NCI-H2029 (cell line): ENCODE measurements at places on chromosomes 3 and 15.

DNA sequence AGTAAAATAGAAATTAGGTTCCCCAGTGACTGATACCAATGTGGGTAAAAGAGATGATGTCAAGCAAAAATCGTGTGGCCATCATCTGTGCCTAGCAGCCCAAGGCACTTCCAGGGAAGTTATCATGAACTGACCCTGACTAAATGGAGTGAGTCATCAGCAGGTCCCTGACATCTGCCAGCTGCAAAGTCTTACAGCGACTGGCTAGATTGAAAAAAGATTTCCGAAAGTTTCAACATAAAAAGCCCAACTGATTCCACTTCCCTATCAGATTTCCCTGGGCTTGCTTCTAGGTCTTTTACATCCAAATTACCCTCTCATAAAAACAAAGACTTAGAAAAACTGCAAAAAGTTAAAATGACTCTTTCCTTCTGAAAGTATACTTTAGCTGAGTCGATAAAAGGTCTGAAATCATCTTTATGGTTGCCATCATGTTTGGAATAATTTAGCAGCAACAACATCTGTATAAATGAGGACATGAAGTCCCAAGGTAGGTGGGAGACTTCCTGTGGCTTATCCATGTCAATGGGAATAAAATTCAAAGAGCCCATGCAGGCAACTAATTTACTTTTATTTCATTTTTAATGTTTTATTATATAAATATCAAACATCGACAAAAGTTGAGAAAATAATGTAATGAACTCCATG lies 342.8 kb downstream of the ERC2 start:
- no peak for DNase-seq

GRCh38 chr3:134077649-134078161 lies 48.0 kb upstream of the SLCO2A1 start:
- DNase-seq, result no peak

DNA sequence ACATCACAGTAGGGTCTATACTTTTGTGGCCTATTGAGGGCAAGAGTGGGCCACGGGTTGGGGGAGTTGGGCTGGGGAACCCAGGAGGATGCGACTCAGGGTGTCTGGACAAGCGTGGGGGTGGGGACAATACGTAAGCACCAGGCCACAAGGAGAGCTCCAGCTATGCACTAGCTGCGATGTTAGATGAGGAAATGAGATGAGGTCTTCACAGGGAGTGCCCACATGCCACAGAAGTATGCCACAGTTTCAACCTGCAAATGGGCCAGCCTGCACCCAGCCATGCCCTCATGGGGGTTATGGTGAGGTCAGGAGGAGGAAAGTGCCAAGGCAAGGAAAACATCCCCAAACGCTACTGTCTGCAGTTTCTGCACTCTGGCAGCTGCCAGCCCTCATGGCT lies 30.5 kb downstream of the CACNA2D2 start:
- no peak for DNase-seq

DNA sequence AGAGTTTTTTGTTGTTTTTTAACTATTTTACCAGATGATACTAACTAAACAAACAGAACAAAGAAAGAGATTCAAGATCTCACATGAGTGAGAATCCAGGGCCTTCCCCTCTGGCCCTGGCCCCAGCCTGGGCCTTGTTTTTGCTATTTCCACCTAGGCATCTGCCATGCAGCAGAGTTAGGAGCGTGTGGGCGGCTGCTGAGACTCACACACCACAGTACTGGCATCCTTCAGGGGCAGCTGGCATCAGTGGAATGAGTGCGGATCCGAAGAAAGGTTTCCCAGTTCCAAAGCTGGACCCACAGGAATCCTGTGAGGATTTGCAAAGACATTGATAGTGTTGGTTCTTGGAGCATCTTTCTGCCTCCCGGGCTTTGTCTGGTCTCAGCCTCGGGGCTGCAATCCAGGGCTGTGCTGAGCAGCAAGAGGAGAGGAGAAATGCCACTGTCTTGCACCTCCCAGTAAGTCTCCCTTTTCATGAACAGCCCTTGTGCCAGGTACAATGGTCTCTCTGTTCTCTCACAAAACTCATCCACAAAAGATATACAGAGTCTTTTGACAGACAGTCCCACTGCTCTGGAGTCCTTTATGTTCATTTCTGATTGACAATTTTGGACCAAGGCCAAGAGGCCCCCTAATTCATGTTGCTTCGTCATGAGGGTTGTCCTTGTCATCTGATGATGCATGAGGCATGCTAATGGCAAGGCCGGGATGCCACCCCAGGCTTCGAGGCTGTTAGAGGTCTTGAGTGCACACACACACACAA lies 46.6 kb downstream of the APH1B start:
- DNase-seq, result no peak

DNA sequence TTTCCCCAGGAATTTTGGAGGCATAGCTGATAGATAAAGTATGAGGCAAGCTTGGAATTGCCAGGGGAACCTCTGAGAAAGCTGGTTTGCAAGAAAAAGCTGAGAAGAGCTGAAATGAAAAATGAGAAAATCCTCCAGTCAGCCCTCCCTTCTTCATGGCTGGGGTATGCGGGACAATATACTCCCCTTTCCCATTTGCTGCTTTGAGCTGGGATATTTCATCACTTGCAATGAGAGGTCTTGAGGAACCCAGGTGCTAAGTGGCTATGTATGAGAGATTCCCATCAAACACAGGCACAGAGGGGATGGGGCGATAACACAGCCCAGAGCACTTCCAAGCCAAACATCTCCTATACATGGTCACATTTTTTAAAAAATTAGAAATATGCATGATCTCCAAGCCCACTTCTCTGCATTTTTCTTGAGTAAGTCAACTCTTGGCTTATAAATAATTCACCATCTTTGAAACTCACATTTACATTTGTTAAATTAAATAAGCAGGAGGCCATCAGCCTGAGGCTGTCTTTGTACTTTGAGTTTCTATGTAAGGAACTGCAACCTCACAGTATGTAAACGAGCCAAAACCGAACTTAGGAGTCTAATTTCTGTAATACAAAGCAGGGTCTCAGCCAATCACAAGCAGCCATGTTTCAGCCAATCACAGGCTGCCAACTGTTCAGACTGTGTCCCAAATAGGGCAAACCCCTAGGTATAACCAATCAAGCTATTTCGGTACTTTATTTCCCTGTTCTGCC lies 983.6 kb upstream of the NR2F2 start:
- DNase-seq, result no peak

GRCh38 chr3:18307529-18307928 lies 117.6 kb downstream of the SATB1 start:
- no peak for DNase-seq

DNA sequence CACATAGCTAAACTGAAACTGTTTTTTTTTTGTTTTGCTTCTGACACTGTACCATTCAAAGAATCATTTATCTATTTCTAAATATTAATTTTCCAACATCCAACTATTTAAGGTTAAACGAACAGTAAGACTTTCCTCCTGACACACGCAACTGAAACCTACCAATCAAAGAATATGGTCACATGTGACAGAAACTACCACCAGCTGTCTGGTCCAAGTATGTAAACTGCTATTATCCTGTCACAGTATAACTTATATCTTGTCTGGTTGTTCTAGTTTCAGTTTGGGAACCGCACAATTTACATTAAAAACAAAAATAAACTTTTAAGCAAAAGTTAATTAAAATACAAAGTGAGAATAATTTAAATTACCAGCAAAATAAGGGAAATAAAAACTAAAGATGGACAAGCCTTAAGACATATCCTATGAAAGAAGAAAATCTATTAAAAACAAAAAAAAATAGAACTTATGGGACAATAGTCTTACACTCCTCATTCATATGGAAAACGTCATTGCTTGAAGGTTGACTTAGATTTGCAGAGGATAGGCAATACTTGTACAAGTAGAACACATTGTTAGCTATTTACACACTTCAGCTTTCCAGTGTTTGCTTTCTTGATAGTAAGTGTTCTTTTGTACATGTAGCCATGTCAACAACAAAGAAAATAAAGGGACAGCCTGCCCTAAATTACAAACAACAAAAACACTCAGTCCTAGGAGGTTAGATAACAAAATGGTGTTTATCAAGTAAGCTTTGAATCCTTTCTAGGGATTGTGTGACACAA lies 26.8 kb upstream of the CHRM5 start:
- DNase-seq, result peak; percentile 49

DNA sequence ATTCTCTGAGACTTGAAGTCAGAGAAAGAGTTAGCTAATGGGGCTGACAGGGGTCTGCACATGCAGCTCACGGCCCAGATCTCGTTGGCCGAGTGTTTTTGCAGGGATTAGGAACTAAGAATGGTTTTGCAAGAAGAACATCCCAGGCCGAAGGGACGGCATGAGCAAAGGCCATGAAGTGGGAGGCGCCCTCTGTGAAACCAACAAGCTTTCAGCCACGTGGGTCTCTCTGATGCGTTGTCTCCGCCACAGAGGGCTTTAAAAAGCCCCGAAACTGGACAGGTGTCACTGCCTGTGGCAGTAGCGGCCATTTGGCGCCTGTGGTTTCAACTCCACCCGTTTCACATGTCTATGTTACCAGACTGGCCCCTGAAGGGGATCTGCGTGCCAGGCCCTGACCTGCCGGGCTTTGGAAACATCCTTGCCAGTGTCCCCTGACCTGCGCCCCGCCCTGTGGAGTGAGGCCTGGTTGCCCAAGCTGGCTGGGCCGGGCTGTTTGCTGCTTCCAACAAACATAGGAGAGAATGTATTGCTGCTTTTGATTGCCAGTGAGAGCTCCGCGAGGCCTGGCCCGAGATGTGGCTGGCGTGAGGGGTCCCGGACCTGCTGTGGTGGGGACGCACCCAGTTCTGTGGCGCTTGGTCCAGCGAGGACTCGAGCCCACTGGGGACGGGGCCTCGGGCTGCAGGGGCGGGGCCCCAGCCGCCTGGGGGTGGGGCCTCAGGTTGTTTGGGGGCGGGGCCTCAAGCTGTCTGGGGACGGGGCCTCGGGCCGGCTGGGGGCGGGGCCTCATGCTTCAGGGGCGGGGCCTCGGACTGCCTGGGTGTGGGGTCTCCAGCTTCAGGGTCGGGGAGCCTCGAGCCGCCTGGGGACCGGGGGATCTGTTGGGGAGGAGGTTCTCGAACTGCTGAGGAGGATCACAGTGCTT lies 30.4 kb downstream of the GOLGA6L2 start:
- DNase-seq, result no peak

GRCh38 chr15:70494852-70495571 lies 268.3 kb downstream of the UACA start:
- no peak for DNase-seq

DNA sequence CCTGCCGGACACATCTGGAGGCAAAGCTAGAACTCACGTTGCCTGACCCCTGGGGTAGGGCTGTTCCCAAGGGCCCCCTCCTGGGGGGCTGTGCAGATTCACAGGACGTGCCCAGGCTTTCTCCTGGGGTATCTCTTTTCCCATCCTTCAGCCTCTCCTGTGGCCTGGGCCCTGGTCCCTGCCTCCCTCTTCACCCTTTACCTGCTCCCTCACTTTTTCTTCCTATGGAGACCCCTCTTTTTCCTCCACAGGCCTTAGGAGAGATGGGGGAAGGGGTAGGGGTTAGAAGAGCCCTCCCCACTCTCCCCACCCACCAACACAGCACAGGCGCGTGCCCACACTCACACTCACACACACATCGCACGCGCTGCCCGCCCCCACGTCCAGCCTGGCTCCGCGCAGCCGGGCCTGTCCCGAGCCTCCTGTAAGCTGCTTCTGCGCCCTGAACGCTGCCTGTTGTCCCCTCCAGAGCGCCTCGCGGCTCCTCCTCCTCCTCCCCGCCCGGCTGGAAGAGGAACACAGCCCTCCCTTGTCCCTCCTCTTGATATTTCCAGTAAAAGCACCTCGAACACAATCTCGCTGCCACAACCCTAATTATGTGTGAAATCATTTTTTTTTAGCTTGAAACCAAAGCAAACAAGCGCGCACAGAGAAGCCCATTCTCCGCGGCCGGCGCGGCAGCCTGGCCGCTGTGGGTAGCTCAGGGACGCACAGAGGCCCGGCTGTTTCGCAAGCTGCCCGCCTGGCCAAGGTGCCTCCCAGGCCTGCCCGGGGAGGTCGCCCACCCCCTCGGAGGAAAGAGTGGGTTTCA lies 33.9 kb upstream of the ACAN start:
- no peak for DNase-seq

GRCh38 chr3:181699171-181699903 lies 12.4 kb upstream of the SOX2 start:
- no peak for DNase-seq

DNA sequence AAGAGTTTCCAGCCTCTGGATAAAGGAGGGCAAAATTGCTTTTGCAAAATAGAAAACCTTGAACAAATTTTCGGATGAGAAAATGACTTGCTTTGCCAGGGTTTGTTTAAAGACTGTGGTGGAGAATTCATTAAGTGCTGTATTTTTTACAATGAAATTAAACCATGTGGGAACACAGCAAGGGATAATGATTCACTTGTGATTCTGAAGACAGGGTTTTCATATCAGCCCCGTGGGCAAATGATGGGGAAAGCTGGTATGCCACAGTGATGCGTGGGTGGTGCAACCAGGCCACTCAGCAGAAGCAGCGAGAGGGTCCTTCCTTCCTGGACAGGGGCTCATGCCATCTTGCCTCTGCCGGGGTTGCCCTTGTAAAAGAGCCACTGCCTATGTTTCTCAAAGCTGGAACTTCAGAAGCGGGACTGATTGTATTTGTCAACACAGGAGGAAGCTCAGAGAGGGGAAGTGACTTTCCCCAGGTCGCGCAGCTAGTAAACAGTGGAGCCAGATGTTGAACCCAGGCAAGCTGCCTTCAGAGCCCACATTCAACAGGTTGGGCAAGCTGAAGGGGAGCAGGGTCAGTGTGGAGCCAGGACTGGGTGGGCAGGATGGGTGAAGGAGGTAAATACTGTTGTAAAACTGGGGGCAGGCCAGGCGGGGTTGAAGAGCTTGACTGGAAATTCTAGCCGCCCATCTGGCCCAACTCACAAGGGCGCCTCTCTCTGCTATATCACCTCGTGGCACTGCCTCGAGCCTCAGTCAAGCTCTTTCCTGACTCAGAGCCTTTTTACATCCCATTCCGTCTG lies 79.1 kb downstream of the TOP2B start:
- DNase-seq, result no peak

DNA sequence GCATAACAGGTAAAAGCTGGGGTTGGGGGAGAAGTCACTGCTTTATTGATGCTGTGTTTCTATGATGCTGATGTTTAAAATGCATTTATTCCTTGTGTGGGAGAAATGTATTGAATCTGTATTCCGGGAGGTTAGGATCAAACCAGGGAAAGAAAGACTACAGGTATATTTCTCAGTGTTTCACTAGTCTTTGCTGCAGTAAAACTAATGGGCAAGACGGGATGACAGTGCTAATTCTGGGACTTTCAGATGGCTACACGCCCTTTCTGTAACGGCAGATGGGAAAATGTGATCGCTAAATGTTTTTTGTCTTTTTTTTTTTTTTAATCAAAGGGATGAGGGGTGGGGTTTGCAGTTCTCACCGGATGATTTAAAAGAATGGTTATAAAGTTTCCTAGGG lies 393 bp downstream of the CNTN6 start:
- no peak for DNase-seq

GRCh38 chr3:134718726-134719125 lies 67.9 kb upstream of the KY start:
- DNase-seq, result no peak

DNA sequence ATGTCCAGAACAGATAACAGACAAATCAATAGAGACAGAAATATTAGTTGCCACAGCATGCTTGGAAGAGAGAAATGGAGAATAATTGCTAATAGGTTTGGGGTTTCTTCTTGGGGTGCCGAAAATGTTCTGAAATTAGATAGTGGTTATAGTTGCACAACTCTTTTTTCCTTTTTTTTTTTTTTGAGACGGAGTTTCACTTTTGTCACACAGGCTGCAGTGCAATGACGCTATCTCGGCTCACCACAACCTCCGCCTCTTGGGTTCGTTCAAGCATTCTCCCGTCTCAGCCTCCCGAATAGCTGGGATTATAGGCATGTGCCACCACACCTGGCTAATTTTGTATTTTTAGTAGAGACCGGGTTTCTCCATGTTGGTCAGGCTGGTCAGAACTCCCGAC lies 163.3 kb downstream of the PLCH1 start:
- no peak for DNase-seq
